ENCODE measurements at places on chromosomes 12 and 14.

GRCh38 chr12:67237231-67237630 lies 31.9 kb upstream of the CAND1 start:
- DNase-seq, result peak; percentile 69

GRCh38 chr12:14810167-14810952 lies 3.6 kb downstream of the SMCO3 start:
- DNase-seq, result no peak

DNA sequence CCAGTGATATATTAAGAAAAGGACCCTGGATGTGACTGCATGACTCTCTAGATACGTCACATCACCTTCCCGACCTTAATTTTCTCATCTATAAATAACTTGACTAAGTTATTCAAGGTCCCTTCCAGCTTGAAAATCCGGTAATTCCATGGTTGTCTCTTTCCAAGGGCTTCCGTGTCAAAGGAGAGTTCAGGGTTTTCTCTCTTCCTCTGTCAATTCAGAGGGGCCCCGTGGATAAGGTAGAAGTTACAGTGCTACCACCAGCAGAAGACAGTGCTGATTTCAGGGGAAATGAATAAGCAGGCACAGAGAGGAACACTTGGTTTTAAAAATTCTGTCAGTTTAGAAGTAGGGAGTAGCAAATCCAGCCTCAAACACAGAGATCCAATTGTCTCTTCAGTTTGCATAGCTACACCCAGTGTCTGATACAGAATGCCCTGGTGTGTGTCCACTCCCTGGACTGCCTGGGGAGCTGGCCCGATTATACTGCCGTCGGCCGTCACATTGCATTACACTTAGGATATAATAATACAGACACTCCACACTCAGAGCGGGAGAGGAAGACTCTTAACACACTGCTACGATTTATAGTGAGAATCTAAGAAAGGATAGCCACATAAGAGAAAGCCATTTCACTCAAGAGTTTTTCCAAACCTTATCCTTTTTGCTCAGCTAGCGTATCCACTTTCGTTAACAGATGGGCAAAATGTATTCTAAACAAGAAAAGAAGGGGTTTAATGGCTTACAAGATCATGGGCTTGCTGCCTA lies 54.7 kb upstream of the GTF2A1 start:
- DNase-seq, result peak; percentile 49

DNA sequence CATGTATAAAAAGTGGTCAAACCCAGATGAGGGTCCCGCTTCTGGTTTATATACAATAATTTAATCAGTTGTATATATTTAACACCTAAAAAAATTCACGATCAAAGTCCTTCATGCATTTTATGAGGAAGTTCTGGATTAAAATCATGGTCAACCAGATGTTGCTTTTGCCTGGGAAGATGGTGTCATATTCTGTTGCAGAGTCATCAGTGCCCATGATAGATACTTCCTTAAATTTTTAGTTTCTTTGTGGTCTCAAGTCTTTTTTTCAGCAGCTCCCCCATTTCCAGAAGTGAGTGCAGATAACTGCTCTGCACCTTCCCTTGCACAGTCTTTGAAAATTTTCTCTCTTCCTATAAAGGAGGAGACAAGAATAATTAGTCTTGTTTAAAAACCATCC lies 16.1 kb downstream of the ERP29 start:
- no peak for DNase-seq

- no peak for DNase-seq
Measured at GRCh38 chr12:118534003-118534402, 157.6 kb downstream of the SUDS3 start.

- peak; percentile 10 for DNase-seq
Measured at GRCh38 chr12:123726244-123726643, 14.1 kb downstream of the ATP6V0A2 start.

- DNase-seq, result peak; percentile 35
Measured at GRCh38 chr12:77308056-77308455, 242.7 kb upstream of the E2F7 start.

DNA sequence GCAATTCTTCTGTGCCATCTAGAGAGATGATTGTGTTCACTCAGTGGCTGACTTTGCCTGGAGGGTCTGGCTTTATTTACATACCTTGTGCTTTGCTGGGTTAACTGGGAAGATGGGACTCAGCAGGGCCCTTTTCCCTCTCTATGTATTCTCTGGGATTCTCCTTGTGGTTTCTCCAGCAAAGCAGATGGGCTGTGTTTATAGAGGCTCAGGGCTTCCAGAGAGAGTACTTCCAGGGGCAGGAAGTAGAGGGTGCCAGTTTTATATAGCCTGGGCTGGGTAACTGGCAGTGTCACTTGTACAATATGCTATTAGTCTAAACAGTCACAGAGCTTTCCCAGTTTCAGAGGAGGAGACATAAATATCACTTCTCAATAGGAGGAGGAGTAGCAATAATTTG lies 509.9 kb downstream of the DIO2 start:
- DNase-seq, result no peak

DNA sequence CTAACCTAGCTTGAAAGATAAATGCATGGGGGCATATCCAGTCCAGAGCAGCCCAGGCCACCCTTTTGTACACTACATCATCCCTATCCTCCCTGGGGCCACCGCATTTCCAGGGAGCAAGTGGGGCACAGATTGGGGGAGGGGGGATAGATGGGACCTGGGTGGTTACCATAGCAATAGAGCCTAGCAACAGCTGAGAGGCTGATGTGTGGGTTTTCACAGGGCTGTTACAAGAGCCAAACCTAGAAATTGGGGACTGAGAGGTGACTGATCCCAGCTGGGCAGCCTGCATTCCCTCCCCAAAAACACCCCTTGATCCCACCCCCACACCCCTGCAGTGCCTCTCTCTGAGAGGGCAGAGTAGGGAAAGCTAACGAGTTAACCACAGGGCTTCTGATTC lies 3.7 kb upstream of the ZNF384 start:
- no peak for DNase-seq

DNA sequence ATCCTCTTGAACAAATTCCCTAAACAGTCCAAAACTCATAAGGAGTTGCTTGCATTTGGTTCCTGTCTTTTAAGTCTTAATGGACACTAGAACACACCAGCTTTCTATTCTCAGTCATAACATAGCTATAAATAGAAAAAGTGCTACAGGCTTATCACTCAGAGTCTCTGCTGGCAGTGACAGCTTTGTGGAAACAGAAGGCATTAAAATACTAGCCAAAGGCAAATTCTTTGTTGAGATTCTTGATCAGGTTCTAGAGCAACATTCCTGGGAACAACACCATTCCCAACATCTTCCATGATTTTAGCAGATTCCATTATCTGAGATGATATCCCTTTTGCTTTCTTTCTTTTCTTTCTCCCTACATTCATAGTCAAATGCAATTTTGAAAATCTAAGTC lies 207.7 kb upstream of the PLEKHG7 start:
- DNase-seq, result no peak

DNA sequence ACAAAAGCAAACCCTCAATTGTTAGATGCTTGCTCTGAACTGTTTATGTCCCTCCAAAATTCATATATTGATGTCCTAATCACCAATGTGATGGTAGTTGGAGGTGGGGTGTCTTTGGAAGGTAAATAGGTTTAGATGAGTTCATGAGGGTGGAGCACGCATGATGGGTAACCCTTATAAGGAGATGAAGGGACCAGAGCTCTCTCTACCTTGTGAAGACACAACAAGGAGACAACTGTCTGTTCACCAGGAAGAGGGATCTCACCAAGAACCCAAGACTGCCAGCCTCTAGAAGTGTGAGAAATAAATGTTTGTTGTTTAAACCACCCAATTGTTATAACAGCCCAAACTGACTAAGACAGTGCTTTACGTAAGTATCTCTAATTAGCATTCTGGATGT lies 27.0 kb downstream of the DHRS2 start:
- DNase-seq, result no peak

DNA sequence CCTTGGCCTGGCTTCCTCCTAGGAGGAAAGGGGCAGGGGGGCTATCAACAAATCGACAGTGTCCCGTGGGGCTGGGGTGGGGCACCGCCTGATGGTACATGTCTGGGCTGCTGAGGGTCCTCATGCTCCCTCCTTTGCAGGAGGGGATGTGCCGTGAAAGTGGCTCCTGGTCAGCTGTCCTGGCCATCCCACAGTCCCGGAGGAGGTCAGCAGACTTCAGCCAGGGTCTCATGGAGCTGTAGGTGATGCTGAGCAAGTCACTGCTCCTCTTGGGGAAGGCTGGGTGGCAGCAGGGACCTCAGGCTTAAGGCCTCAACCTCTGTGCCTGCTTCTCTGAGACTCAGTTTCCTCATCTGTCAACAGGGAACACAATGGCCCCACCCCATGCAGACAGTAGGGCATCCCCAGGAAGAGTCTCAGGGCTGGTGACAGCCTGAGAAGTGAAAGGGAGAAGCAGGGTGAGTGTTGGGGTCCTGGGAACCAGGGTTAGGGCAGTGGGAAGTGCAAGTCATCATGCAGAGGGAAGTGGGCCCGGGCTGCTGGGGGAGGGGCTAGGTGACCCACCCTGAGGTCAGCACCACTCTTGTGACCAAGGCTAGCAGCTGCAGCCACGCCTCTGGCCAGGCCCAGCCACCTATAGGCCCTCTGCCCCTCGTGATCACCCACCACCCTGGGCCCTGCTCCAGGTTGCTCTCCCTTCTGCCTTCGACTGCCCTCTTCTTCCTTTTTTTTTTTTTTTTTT lies 4.4 kb upstream of the TNFAIP2 start:
- no peak for DNase-seq

GRCh38 chr12:119749666-119750065 lies 81.7 kb downstream of the PRKAB1 start:
- DNase-seq, result no peak

DNA sequence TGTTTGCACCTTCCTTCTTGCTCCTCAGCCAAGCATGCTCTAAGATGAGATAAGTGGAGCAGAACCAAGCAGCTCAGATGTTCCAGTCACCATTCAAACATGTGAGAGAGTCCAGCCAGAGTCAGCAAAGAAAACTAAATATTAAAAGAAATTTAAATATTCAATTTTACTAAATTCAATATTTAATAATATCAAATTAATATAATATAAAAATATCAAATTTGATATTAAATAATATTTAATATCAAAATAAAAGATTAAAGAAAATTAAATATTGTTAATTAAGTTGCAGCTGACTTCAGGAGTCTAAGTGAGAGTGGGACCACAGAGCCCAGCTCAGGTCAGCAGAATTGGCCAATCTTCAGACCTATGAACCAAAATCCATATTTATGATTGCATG lies 526.1 kb upstream of the FLRT2 start:
- DNase-seq, result no peak

GRCh38 chr12:68977909-68978610 lies 45.1 kb upstream of the CPM start:
- DNase-seq, result no peak

DNA sequence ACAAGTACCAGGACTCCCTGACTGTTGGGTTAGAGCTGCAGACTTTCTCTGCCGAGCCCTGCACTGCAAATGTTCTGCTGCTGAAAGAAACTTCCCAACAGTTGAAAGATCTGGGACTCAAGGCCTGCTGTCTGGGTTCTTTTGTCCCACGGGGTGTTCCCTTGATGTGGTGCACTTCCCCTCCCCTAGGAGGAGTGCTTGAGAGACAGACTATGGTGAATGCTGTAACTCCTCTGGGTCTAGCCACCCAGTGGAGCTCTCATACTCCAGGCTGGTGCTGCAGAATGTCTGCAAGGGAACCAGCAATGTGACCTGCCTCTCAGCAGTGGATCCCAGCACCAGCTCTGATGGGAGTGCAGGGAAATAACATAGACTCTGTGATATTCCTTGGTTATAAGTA lies 129.2 kb upstream of the SLCO1B1 start:
- no peak for DNase-seq

DNA sequence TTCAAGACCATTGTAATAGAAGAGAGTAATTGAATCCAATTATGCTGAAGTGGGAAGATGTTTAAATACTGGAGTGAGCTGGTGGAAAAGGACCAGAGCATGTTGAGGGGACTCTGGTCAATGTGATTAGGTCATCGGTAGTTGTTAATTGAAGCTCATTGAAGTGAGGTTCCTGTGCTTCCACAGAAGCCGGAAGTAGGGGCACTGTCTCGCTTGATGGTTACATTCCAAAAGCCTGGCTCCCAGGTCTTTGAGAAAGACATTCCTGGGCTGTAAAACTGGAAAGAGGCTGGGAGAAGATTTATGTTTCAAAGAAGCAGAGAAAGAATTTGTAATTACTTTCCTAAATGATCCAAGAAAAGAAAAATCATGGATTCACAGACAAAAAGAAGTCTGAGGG lies 12.3 kb upstream of the CLECL1 start:
- DNase-seq, result no peak

- DNase-seq, result no peak
Measured at GRCh38 chr14:67491285-67491684, 2.8 kb upstream of the TMEM229B start.

GRCh38 chr12:114614040-114614439 lies 69.9 kb downstream of the TBX3 start:
- no peak for DNase-seq

DNA sequence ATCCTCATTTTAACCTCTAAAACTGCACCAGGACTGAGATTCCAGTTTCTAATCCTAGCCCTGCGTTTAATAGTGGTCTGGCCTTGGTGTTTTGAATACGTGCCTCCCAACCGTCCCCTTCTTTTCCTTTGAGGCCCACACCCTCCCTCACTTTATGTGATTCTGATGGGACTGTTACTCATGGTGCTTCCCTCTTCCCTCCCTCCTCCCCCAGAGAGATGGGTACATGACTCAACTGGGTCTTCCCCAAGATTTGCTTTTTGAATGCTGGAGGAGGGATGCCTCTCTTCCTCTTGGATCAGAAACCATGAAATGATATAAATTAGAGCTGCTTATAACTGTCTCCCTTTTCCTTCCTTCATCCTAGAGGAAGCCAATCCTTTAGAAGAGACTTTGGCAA lies 8.2 kb upstream of the PPP2R5E start:
- no peak for DNase-seq

GRCh38 chr14:58914279-58914855 lies 274.1 kb upstream of the DAAM1 start:
- no peak for DNase-seq

GRCh38 chr14:57302883-57303282 lies 34.1 kb downstream of the AP5M1 start:
- DNase-seq, result no peak

GRCh38 chr14:63282997-63283883 lies 35.5 kb downstream of the GPHB5 start:
- no peak for DNase-seq

GRCh38 chr12:45912774-45913173 lies 77.6 kb downstream of the SCAF11 start:
- DNase-seq, result no peak
